T1000 (cell line): ENCODE measurements at places on chromosomes 1 and 21.

GRCh38 chr1:220786057-220786336, 716 bp upstream of the MTARC1 start:
- no peak for DNase-seq

GRCh38 chr1:171252482-171252881, 4.2 kb downstream of the FMO1 start:
- no peak for DNase-seq

DNA sequence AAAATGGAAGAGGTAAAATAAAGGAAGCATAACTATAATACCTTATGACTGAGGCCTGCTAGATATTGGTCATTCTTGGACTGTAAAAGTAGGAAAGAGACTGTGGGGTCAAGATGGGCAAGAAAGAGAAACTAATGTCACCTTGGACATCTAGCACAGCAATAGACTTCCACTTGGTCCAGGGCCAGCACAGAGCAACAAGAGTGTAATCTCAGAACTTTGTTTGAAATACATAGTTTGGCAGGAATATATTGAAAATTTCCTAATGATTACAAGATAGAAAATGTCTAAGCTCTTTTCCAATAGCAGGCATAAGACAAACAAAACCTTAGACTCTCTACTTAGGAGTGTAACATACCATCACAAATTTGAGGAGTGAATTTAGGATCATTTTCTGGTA, 4.6 kb downstream of the LRRC8C start:
- DNase-seq: no peak

GRCh38 chr1:151619489-151620093, 7.7 kb downstream of the SNX27 start:
- DNase-seq: no peak

DNA sequence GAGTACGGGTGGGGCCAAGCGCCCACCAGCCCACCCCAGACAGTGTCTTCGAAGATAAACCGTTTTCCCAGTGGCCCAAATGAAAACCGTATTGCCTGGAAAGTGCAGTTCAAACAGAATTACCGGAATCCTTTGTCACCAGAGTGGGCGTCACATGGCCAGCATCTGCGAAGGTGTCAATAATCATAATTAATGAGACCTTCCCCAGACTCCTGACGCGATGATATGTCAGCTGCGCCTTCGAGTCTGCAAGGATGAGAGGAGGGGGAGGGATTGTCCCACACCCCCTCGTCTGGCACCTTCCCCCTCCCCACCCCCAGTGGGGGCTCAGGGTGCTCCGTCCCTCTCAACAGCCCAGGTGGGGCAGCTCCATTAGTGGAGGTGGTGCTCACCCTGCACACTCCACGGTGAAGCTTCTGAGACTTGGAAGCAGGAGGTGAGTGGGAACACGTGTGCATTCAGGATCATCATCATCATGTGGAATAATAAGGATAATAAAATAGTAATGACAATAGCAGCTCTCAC, 215.1 kb downstream of the PTPRU start:
- no peak for DNase-seq

DNA sequence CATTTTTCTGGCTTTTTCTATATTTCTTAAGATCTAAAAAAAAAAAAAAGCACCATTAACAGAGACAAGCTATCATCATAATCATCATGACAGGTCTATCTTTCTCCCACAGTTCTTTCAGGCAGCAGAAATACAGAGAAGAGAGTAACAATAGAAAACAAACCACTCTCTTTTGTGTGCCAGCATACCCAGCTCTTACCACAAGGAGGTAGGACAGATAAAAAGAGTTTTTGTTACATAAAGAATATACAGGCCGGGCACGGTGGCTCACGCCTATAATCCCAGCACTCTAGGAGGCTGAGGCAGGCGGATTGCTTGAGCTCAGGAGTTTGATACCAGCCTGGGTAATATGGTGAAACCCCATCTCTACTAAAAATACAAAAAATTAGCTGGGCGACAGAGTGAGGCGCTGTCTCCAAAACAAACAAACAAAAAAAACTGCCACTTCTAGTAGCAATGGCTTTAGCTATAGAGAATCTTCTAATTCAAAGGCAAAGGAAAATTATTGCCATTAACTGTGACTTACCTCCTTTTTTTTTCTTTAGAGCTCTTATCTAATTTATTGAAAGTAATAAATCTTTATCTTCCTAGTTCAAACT, 39.7 kb downstream of the ANKRD13C start:
- no peak for DNase-seq
